Fibroblast of upper back skin (primary cell): ENCODE measurements at places on chromosomes 3 and 15.

DNA sequence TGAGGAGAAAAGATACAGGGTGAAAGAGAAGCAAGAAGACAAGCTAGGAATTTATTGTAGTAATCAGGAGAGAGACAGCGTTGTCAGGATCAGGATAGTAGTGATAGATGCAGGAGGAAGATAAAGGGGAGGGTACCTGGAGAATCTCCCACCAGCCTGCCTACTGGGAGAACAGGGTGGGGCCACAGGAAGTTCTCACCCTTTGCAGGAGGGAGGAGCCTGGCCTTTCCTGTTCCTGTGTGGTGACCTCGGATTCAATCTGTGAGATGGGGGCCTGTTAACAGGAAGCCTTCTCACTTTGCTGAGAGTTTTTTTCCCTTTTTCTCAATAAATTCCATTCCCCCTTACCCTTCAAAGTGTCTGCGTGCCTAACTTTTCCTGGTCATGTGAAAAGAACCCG is 37.6 kb downstream of the GMPS start:
- no peak for DNase-seq

DNA sequence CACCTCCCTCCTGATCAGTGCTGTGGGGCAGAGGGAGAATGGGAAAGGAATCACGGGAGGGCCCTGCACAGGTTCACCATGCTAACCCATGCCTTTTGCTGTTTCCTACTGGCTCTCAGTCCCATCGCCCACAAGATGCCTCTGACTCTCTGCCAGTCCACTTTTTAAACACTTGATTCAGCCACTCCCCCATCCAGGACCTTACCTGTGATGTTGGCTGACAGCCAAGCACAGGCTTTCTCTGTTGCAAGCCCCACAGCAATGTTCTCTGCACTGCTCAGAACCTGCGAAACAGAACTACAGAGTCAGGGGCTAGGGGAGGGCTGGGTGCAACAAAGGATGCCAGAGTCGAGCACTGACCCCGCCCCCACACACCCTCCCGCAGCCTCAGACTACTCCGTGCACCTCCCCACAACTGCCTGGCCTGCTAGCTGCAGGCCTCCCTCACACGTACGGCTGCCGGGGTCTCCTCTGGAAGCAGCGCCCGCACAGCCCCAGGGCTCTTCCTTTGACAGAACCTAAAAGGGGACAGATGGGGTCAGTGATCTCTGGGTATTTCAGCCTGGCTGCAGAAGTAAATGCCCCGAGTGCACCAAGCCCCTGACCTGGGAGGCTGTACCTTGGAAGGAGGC is 9.1 kb downstream of the CDAN1 start:
- no peak for DNase-seq

DNA sequence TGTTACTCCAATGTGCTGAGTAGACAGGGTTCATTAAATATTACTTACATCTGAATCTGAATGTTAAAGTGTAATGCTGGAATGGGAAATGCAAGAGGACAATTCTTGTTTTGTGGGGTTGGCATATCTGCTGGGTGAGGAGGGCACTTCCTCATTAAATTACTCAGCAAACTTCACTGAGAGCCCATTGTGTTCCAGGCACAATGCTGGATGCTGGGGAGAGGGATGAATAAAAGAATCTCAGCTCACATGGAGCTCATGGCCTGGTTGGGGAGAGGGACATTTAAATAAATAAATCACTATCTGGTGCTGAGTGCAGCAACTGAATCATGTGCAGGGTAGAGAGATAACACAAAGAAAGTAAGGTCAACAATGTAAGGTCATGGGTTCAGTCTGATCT is 199.2 kb upstream of the CFAP20DC start:
- DNase-seq = no peak

DNA sequence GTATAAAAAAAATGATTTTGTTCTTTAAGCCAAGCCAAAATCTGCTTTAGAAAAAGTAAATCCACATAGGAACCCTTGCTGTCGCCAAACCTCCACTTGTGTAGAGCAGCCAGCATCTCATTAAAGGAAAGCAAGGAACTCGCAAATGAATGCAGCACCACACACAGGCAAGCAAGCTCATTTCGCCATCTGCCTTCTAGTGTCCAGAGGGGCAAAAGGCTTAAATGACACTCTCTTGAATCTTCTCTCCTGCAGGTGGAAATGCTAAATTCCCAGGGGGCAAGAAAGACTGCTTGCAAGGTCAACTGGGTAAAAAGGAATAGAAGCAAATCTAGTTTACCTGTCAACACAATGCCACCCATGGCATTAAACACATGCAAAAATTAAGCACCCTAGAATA is 2.4 kb downstream of the MB21D2 start:
- DNase-seq = peak; percentile 67

- DNase-seq = no peak
Observed at GRCh38 chr3:142035308-142035922, 113.9 kb downstream of the TFDP2 start.

- no peak for DNase-seq
Observed at GRCh38 chr3:27127195-27127594, 242.0 kb downstream of the NEK10 start.

DNA sequence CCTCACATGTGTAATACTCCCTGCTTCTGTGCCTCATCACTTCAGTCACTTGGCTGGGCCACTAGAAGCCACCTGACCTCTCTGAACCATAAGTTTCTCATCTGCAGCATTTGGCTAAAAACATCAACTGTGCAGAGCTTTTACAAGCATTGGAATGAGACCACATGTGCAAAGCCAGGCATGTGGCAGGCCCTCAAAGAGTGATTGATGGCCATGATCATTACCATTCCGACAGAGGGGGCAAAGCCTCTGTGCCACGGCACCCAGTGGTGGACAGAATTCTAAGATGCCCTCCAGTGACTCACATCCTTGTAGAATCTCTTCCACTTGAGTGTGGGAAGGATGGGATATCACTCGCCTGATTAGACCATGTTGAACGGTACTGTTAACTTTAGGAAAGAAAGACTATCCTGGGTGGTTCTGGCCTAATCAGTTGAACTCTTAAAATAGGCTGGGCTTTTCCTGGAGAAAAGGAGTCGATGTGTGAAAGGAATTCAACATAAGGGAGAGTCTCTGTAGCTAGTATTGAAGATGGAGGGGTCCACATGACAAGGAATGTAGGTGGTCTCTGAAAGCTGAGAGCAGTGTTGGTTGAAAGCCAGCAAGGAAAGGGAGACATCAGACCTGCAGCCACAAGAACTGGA is 13.5 kb downstream of the CDCP1 start:
- DNase-seq = peak; percentile 45

GRCh38 chr3:137131081-137131480 is 173.3 kb downstream of the IL20RB start:
- no peak for DNase-seq

- no peak for DNase-seq
Observed at GRCh38 chr3:94359996-94360395, 297.1 kb downstream of the NSUN3 start.

GRCh38 chr15:52680761-52681160 is 1.6 kb upstream of the ATOSA start:
- DNase-seq = no peak

DNA sequence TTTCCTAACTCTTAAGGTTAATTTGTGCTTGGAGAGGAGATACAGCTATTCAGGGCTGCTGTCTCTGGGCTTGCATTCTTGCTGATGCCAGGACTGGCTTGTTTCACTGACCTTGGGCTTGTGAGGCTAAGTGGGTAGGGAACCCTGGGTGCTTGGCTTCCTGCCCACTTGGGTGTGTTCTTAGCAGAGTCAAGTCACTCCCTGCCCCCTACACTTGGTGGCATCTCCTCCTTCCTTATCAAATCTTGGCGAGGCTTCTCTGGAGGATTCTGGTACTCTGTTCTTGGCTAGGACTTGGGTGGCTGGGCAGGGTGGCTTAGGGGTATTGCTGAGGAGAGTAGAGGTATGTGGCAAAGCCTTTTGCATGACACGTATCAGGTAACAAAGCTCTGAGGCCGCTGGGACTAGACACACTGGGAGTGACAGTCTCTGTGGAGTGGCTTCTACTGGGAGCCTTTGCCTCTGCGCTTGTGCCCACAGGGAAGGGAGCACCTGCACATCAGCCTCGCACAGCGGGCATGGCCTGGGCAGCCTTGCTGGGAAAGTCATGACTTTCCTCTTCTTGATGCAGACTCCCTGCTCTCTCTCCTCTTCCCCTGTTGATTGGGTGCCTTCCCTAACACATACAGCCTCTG is 41.8 kb downstream of the CHCHD6 start:
- no peak for DNase-seq

GRCh38 chr3:149613988-149614387 is 43.8 kb downstream of the WWTR1 start:
- no peak for DNase-seq

GRCh38 chr15:55343168-55343567 is 24.1 kb downstream of the PIGB start:
- peak; percentile 19 for DNase-seq

DNA sequence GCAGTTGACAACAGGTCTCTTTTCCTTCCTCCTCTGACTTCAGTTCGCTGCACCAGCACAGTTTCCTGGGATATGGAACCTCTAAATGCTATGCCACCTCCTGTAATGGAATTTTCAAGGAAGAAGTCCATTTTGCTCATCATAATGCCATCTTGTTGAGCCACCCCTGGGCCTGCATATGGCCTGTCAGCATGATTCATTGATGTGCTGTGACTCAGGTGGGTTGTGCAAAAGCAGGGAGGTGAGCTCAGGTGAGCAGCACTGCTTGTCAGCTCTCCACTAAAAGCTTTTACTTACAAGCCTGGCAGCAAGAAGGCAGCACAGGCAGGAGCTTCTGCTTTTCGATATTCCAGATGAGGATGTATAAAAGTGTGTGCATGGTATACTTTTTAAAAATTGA is 247.1 kb upstream of the LMCD1 start:
- no peak for DNase-seq

DNA sequence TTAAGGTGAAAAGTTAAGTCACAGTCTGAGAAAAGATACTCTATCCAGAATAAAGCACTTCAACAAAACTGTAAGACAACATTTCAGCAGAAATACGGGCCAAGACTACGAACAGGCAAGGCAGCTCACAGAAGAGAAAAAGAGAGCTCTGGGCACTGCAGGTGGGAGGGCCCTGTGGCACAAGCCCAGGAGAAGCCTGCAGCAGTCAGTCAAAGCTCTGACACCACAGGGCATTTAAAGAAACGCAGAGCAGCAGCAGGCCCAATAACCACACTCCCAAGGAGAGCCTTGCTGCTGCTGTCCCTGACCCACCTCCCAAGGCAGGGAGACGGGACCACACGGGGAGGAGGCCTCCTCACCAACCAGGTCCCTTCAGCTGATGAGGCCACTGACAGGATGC is 19.2 kb downstream of the CHSY1 start:
- DNase-seq = no peak

- peak; percentile 66 for DNase-seq
Observed at GRCh38 chr3:50272911-50273688, 4.2 kb downstream of the SEMA3B start.

DNA sequence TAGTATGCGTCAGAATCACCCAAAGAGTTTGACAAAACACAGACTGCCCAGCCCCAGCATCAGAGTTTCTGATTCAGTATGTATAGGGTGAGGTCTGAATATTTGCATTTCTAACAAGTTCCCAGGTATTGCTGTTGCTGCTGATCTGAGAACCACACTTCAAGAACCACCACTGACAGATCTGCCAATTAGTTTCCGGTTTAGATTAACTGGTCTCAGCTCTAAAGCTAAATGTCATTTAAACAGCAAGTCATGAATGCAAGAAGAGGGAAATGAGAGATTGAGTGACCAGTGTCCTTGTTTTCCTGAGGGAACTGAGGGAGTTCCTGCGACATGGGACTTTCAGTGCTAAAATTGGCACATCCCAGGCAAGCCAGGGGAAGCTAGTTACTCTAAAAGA is 305.0 kb downstream of the ZNF385D start:
- DNase-seq = no peak
